ENCODE measurements at places on chromosomes 4 and X.

DNA sequence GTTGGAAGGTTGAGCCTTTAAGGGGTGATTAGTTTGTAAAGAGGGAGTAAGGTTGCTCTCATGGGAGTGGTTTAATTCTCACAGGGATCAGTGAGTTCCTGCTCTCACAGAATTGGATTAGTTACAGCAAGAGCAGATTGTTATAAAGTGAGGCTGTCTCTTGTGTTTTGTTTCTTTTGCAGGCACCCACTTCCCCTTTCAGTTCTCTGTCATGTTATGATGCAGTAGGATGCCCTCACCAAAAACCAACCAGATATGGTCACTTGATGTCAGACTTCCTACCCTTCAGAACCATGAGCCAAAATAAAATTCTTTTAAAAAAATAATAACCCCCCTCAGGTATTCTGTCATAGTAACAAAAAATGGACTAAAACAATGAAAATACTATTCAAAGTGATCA, 19.9 kb upstream of the IGSF1 start:
- DNase-seq: no peak

- no peak for DNase-seq
Measured at GRCh38 chr4:39369301-39369700, 3.1 kb upstream of the RFC1 start.

GRCh38 chr4:23763559-23763958, 126.3 kb downstream of the PPARGC1A start:
- DNase-seq: no peak

DNA sequence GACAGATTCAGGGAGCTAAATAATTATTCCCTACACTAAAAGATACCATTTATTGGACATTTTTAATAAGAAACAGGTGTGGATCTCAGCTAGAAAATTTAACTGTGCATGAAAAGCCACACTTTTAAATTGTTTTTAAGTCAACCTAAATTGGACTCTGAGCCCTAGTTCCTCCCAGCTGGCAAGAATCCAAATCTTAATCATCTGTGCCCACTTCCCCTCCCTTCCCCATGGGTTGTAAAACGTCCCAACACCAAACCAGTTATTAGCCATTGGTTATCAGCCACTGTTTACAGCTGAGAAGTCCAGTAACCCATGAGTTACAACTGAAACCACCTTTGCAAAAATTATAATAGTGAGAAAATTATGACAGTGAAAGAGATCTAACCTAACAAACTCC, 125.6 kb upstream of the S100G start:
- DNase-seq: no peak

Measured in stimulated activated CD4-positive, alpha-beta T cell treated with anti-CD3 and anti-CD28 coated beads, Interleukin-4, amount 100 ng/mL, for 24 hours (primary cell).